Fibroblast of pulmonary artery (primary cell): ENCODE measurements at places on chromosomes 16 and 17.
A peak's percentile ranks its signal among the peaks of the same experiment; 100 is the strongest.

DNA sequence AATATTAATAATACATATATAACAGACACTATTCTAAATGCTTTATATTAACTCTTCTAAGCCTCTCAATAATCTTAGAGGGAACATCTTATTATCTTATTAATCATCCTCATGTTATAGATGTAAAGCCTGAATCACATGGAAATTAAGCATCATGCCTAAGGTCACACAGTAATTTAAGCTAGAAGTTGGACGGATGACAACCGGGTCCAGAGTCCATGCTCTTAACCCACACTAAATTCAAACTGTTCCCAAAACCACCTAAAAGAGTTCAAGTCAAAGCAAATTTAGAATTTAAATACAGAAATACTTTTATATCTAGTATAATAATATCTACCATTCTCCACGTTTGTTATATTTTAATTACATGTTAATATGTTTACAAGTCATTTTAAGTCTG is 193.3 kb downstream of the CEP112 start:
- DNase-seq = no peak

GRCh38 chr17:77786740-77787505 is 171.6 kb upstream of the TNRC6C start:
- DNase-seq = no peak

DNA sequence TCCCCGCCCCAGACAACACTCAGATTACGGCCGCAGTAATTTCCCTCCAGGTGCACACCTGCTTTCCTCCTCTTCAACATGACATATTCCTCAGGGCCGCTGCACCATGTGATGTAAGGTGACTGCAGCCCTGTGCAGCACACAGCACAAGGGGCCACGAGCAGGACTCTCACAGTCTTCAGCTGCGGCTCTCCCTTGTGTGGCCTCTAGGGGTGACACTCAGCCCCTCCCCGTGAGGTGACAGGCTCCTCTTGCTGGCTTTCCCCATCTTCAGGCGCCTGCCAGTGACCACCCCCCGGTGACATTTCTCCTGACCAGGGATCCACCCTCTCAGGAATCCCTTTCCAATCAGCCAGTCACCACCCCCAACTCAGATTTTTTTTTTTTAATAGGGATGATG is 31.3 kb upstream of the ABCC3 start:
- DNase-seq = no peak

GRCh38 chr17:74798239-74798707 is 22.1 kb upstream of the NAT9 start:
- no peak for DNase-seq

DNA sequence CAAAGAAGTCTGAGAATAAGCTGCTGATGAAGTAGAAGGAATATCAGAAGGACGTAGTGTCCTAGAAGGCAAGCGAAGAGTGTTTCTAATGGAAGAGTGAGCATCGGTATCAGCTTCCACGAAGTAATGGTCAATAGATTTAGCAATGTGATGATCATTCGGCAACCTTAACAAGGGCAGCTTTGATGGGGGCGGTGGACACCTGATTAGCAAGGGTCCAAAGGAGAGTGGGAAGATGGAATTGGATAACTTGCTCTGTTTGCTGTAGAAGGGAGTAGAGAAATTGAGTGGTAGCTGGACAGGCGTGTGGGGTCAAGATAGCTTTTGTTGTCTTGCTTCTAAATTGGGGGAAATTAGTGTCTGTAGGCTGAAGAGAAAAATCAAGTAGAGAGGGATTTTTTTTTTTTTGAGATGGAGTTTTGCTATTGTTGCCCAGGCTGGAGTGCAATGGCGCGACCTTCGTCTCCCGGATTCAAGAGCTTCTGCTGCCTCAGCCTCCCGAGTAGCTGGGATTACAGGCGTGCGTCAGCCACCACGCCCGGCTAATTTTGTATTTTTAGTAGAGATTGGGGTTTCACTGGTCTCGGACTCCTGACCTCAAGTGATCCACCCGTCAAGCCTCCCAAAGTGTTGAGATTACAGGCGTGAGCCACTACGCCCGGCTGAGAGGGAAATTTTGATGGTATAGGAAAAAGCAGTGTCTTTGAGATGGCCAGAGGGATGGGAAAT is 13.9 kb upstream of the HES7 start:
- DNase-seq = no peak

- DNase-seq = no peak
These were observed 43.5 kb upstream of the ADCY9 start for GRCh38 chr16:4159726-4160125.

DNA sequence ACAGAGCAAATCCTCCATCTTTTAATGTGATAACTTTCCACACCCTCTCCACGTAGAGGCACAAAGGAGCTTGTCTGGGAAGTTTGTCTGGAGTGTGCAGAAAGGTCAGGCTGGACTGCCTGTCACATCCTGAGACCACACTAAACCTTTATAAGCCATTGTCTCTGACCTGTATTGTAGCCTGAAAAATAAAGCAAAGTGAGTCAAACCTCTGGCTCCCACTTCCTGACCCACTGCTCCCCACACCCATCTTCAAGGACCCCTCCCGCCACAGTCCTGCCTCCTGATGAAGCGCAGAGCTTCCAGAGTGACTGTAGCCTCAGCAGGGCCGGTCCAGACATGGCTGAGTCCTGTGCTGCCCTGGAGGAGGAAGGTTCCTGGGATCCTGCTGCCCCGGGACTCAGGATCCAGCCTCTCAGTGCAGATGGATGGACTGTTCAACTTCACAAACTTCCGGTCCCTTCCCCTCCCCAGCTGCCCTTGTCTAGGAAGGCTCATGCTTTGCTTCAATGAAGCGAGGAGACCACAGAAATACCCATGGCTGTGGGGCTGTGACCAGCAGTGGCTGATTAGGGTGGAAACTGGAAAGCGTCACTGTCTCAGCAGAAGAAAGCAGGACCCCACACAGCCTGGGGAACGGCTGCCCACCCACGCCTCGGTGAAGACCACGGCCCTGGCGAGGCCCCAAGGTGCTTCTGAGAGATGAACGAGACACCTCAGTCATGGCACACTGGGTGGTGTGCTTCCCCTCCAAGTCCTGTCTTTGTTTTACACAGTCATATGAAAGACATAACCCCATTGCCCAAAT is 30.9 kb upstream of the CLEC18B start:
- peak; percentile 11 for DNase-seq

DNA sequence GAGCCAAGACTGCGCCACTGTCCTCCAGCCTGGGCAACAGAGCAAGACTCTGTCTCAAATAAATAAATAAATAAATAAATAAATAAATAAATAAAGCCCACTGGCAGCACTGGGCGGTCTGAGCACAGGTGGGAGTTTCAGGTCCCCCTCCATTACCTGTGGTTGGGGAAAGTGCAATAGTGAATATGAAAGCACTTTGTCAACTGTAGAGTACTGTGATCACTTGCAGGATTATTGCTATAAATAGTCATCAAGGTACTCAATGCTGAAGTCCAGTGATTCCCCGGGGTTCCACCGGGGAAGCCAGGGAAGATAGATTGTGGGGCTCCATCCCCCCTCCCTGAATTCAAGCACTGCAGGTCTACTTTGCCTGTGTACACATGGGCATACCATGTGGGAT is 42.7 kb upstream of the CPNE2 start:
- DNase-seq = no peak

GRCh38 chr16:77211880-77212740 is 12.9 kb downstream of the SYCE1L start:
- peak; percentile 27 for DNase-seq

DNA sequence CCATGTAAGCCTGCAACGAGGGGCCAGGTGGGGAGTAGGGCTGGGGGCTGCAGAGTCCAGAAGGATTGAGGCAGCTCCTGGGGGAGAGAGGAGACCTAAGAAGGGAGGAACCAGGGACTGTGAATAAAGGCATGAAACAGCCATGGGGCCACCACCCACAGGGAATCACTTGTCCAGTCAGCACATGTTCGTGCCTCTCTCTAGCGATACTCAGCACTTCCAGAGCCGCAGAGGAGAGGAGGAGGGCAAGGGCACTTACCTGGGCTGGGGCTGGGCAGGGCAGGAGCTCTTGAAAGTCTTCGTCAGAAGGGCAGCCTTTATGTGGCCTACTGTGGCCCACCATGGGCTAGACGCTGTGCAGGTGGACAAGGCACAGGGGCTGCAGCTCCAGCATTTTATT is 24.2 kb downstream of the CACNA1G start:
- no peak for DNase-seq

- no peak for DNase-seq
These were observed 414.3 kb downstream of the RBFOX1 start for GRCh38 chr16:7746941-7747340.

GRCh38 chr16:65254144-65254543 is 132.3 kb upstream of the CDH11 start:
- no peak for DNase-seq

DNA sequence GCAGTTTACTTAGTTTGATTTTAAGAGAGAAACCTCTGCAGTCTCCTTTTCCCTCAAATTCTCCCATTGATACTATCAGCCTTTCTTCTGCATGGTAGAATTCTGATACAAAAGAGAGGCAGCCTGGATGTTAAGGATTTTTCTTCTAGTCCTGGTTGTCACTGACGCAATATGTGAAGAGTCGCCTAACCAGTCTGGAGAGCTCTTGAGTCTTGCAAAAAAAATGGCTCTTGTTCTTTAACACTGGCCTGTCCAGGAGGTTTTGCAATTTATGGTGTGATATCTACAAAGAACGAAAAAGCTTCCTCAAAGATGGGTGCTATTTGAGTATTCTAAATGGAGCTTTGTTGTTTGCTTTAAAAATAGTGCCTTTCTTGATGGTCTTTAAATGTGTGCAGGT is 28.9 kb downstream of the COX10 start:
- no peak for DNase-seq

DNA sequence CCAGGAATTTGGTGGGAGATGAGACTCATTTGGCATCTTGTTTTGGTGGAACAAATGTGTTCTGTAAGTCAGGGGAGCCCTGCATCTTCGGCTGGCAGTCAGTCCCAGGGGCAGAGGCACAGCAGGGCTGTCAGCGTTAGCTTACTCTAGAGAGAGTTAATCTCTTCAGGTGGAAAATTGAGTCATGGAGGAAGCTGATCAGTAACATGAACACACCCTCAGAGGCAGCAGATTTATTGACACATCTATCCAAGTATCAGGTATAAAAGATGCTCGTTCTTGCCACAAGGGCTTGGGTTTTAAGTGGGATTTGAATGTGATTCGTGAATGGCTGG is 55.2 kb downstream of the EPN2 start:
- no peak for DNase-seq

- peak; percentile 88 for DNase-seq
These were observed 70.8 kb downstream of the EMP2 start for GRCh38 chr16:10509534-10510025.

- DNase-seq = no peak
These were observed 60.8 kb downstream of the TEX14 start for GRCh38 chr17:58630883-58631522.

- peak; percentile 76 for DNase-seq
These were observed 43.8 kb upstream of the DHX40 start for GRCh38 chr17:59521465-59522126.

DNA sequence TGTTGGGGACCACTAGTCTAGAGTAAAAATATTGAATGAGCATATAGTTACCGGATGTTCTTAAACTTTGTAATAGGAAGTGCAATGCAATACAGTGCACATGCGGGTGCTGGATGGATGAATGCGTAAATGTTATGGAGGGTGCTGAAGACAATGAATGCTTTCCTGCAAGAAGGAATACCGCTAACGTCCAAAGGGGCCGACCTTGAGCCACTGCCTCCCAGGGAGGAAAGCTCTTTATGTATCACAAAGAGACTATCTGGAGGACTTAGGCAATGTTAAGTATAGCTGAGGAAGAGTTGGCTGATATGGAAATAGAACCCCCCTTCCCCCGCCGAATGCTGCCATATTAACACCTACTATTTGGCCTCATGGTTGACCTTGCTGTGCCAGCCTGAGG is 27.5 kb upstream of the SHCBP1 start:
- no peak for DNase-seq
